ENCODE measurements at places on chromosomes 2 and 18. TPM values are rescaled to one million over a fixed set of nuclear protein-coding genes. Genes with fewer than 3 reads are reported as not detected.

DNA sequence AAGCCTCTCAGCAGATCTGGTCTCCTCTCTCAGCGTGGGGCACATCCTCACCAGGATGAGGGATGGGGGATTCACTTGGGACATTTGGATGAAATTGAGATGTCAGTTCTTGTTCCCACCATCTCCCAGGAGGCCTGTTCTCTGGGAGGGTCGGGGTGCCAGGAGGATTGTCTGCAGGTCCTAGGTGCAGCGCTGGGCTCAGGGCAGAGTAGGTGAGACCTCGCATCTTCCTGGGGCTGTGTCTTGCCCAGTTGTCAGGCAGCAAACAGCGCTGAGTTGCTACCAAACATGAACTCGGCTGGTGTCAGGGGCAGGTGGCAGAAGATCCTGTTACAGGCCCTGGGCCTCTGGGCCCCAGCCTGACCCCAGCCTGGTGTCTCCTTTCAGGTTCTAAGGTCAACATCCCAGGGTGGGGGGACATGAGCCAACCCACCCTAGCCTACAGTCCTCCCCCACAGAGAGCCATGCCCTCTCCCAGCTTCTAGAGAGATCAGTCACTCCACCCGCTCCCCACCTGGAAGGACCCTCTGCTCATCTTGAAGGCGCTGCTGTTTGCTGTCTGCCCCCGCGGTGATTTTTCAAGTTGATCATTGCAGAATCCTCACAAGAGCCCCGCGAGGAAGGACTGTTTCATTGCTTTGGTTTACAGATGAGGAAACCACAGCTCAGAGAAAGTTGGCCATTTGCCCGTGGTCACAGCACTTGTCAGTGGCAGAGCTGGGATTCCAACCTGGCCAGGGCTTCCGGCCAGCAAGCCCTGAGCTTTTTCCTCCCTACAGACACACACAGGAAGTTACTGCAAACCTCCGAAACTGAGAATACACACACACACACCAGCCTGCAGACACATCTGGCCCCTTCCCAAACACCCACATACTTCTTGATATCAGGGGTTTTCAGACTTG lies 83.9 kb downstream of the STPG4 start:
- peak overlapping the region; percentile 67 for H3K27ac ChIP-seq
- H3K4me1 ChIP-seq, result peaks cover 13% of the 10 kb centered on the region
- peaks cover 20% of the 10 kb centered on the region for H3K36me3 ChIP-seq
- H3K4me3 ChIP-seq, result no peak overlapping the region

Gene RIT2
- not detected for total RNA-seq

Gene LINC00305
- total RNA-seq, result not detected

GRCh38 chr2:202642567-202642966 lies 7.8 kb downstream of the FAM117B start:
- H3K4me1 ChIP-seq, result peaks cover 44% of the 10 kb centered on the region
- H3K27ac ChIP-seq, result no peak overlapping the region
- no peak overlapping the region for H3K4me3 ChIP-seq
- no peak for DNase-seq
- peaks cover 3% of the 10 kb centered on the region for H3K36me3 ChIP-seq
- peaks cover 2% of the 10 kb centered on the region for H3K27me3 ChIP-seq

- H3K36me3 ChIP-seq, result peaks cover 30% of the 10 kb centered on the region
- H3K4me3 ChIP-seq, result no peak overlapping the region
- H3K4me1 ChIP-seq, result peaks cover 40% of the 10 kb centered on the region
- peak overlapping the region; percentile 29 for H3K27ac ChIP-seq
Measured at GRCh38 chr2:218282173-218282991, 9.9 kb downstream of the TMBIM1 start.

GRCh38 chr2:30978854-30979253 lies 159.4 kb downstream of the GALNT14 start:
- no peak overlapping the region for H3K4me3 ChIP-seq
- no peaks in the 10 kb centered on the region for H3K27me3 ChIP-seq
- H3K4me1 ChIP-seq, result no peaks in the 10 kb centered on the region
- H3K27ac ChIP-seq, result no peak overlapping the region

DNA sequence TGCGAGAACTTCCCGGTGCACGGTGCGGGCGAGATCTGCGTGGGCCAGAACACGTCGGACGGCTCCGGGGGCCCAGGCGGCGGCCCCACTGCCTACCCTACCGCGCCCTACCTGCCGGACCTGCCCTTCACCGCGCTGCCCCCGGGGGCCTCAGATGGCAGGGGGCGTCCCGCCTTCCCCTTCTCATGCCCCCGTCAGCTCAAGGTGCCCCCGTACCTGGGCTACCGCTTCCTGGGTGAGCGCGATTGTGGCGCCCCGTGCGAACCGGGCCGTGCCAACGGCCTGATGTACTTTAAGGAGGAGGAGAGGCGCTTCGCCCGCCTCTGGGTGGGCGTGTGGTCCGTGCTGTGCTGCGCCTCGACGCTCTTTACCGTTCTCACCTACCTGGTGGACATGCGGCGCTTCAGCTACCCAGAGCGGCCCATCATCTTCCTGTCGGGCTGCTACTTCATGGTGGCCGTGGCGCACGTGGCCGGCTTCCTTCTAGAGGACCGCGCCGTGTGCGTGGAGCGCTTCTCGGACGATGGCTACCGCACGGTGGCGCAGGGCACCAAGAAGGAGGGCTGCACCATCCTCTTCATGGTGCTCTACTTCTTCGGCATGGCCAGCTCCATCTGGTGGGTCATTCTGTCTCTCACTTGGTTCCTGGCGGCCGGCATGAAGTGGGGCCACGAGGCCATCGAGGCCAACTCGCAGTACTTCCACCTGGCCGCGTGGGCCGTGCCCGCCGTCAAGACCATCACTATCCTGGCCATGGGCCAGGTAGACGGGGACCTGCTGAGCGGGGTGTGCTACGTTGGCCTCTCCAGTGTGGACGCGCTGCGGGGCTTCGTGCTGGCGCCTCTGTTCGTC lies 1.7 kb downstream of the FZD7 start:
- H3K36me3 ChIP-seq, result no peaks in the 10 kb centered on the region
- H3K4me1 ChIP-seq, result peaks cover 12% of the 10 kb centered on the region
- no peak overlapping the region for H3K27ac ChIP-seq
- H3K4me3 ChIP-seq, result peak overlapping the region; percentile 82
- no peak for DNase-seq

Gene LYPD6
- total RNA-seq, result not detected

DNA sequence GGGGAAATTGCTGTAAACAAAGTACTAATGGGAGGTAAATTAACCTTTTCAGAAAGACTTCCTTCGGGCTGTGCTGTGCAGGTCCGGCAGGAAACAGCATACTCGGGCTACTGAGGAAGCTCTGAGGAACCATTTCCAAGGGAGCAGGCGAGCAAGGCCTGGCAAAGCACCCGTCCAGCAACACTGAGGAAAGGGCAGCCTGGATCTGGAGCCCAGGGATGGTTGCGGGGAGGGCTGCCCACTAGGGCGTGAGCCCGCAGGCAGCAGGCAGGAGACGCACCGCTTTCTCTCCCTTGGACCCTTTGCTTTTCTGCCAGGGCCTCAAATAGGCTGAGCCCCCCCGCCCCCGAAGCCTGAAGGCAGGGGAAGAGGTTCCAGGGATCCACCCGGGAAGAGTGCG lies 89.5 kb downstream of the SOX11 start:
- H3K4me3 ChIP-seq, result no peak overlapping the region
- H3K4me1 ChIP-seq, result no peaks in the 10 kb centered on the region
- no peaks in the 10 kb centered on the region for H3K36me3 ChIP-seq
- no peak overlapping the region for H3K27ac ChIP-seq
- DNase-seq, result no peak
